HS-5 (cell line): ENCODE measurements at places on chromosomes 7 and 10.

GRCh38 chr7:103710247-103710646 lies 264.2 kb upstream of the SLC26A5 start:
- DNase-seq, result no peak

GRCh38 chr10:19046679-19047078 lies 1.9 kb upstream of the MALRD1 start:
- DNase-seq, result no peak

- DNase-seq, result no peak
Observed at GRCh38 chr10:95394161-95394880, 103.5 kb upstream of the PDLIM1 start.

DNA sequence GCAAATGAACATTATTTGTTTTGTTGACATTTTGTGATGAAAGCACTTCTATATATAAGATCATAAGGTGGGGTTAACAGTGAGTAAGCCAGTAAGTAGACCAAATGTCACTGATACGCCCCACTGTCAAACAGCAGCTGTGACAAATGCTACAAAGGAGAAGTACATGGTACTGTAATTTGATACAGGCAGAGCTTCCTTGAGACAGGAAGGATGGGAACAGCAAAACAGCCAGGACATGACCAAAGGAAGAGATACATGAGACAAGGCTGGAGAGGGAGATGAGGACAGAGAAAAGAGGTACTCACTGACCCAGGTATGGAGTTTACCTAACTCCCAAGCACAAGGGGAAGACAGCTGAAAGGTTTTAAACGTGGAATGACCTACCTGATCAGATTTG lies 127.0 kb downstream of the SRPK2 start:
- no peak for DNase-seq

DNA sequence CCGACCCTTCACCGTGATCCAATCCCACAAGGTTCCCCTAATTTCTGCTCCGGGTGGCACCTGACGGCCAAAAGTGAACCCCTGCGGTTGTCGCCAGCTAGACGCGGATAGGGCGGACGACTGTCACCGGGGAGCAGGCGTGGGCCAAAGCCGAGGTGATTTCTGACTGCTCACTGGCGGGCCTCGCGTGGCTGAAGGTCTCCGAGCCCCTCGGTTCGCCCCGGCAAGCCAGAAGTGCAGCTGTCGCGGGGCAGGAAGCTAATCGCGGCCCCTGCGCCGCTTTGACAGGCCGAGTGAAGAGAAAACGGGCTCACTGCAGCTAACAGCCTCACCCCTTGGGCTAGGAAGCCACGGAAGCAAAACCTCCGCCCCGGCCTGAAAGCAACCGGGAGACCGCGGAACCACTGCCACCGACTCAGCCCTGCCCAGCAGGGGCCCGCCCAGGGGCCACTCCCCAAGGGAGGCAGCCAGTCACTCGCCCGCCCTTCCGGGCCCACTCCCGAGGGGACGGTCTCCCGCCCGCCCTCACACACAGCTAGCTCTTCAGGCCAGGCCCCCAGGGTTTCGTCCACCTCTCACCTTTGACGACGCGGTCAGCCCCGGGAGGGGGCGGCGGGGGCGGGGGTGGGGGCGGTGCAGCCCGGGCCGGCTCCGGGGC lies 469 bp downstream of the PPP3CB start:
- DNase-seq, result peak; percentile 71
